NCI-H1105 (cell line): ENCODE measurements at places on chromosomes 3 and 15.

DNA sequence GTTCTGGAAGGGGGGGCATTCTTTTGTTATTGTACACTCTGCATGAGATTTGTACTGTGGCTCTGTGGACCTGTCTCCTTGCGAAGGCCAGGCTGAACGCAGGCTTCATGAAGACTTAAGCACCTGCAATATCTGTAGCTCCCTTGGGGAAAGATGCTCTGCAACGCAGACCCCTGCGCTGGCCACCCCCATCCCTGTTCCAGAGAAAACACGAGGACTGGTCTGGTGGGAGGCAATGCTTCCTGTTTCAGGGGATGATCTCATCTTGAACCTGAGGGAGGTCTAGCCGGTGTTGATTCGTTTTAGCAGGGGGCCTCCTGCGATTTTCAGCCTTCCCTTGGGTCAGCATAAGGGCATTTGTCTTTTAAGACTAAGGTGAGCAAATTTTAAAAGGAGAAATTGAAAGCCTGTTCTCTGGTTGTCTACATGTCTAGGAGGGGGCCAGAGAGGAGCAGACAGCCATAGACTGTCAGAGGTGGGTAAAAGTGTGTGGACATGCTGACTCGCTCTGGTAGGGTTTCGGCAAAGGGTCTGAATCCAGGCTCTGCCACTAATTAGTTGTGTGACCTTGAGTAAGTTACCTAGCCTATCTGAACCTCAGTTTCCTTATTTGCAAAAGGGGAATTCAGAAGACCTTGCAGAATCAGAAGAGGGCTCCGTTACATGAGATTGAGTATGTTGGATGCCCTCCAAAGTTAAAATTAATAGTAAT, 80.9 kb upstream of the RASGRF1 start:
- DNase-seq, result no peak

GRCh38 chr3:151351219-151351618, 21.9 kb upstream of the P2RY13 start:
- no peak for DNase-seq

GRCh38 chr15:67792250-67792942, 32.9 kb upstream of the SKOR1 start:
- no peak for DNase-seq

GRCh38 chr15:50676799-50677483, 9.7 kb downstream of the TRPM7 start:
- DNase-seq, result no peak

DNA sequence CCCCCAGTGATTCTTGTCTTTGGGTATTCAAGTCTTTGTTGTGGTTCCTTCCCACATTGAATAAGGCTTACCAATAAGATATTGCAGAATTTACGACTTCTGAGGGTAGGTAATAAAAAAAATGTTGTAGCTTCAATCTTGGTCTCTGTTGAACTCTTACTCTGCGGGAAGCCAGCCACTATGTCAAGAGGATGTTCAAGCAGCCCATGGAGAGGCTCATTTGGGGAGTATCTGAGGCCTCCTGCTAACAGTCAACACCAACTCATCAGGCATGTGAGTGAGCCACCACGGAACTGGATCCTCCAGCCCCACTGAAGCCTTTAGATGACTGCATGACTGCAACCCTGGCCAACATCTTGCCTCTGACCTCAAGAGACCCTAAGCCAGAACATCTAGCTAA, 3.2 kb upstream of the TBC1D23 start:
- no peak for DNase-seq

GRCh38 chr15:42984493-42985034, 64.0 kb upstream of the TTBK2 start:
- DNase-seq, result no peak

- peak; percentile 17 for DNase-seq
These were observed 44.6 kb downstream of the SLC12A1 start for GRCh38 chr15:48250640-48251076.

DNA sequence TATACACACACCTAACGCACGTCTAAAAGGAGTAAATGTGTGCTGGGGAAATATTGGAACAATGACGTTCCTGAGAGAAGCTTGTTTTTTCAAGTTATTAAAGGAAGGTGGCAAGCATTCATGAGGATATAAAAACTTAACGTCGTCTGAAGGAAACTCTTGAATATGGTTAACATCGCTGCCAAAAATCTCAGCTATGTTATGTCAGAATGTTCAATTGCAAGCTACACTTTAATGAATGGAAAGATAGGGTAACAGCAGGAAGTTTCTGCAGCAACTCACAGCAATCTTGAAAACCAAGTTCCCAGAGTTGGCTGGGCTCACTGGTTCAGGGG, 54.3 kb upstream of the MEF2A start:
- no peak for DNase-seq

DNA sequence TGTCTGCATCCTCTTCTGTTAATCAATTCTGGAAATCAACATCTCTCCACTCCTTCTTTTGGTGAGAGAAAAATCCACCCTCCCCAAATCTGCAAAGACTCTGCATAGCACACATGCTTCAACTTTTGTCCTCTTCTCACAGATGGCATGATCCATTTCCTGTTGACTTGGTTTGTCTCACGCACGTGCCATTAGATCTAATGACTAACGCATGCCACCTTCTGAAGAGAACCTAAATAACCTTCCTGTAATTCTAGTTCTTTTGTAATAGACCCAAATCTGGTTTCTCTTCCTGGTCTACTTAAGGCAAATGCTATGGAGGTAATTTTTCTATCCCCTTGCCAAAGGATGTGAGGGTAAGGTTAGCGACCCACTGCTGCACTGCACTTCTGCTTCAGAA, 51.0 kb upstream of the ATOSA start:
- no peak for DNase-seq

DNA sequence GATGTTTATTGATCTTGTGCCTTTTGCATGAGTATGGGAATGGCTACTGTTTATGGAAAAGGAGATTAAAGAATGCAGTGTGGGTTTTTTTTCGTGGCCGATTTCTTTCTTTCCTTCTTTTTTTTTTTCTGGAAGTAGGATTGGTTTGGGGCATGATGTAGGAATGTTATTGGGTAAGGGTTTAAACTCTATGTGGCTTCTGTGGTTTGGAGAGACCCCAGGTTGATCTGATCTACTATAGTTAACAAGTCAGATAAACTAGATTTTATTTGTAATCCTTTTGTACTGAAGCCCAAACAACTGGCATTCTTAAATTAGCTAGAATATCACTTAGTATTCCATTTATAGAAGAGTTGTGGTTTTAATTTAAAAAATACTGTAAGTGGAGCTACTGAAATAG, 304.8 kb downstream of the LPP start:
- no peak for DNase-seq

DNA sequence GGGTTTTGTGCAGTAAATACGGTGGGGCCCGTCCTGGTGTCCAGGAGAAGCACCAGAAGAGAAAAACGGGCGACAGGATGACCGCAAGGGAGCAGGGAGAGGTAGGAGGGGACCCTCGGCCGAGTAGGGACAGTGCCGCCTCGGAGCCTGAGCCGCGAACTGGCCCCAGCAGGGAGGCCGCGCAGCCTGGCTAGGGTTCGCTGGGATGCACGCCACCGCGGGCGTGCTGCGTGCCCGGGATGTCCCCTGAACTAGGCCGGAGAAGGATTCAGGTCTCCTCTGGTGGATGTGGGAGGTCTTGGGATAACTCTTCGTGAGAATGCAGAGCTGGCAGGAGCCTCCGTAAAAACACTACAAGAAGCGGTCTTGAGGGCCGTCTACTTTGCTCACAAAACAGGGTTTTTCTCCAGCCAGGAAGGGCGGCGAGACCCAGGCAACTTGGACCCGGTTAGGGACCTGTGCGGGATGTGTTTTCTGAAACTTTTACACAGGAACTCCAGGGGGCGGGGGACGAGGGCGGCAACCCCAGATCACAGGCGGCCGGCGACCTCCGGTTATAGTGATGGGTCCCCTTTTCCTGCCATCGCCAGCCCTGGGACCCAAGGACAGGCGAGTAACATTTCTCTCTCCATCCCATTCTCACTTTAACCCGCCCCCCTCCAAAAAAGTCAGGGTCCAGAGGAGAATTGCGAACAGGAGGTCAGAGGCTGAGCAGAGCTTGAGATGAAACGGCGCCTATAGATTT, 35.5 kb downstream of the NR2F2 start:
- no peak for DNase-seq

DNA sequence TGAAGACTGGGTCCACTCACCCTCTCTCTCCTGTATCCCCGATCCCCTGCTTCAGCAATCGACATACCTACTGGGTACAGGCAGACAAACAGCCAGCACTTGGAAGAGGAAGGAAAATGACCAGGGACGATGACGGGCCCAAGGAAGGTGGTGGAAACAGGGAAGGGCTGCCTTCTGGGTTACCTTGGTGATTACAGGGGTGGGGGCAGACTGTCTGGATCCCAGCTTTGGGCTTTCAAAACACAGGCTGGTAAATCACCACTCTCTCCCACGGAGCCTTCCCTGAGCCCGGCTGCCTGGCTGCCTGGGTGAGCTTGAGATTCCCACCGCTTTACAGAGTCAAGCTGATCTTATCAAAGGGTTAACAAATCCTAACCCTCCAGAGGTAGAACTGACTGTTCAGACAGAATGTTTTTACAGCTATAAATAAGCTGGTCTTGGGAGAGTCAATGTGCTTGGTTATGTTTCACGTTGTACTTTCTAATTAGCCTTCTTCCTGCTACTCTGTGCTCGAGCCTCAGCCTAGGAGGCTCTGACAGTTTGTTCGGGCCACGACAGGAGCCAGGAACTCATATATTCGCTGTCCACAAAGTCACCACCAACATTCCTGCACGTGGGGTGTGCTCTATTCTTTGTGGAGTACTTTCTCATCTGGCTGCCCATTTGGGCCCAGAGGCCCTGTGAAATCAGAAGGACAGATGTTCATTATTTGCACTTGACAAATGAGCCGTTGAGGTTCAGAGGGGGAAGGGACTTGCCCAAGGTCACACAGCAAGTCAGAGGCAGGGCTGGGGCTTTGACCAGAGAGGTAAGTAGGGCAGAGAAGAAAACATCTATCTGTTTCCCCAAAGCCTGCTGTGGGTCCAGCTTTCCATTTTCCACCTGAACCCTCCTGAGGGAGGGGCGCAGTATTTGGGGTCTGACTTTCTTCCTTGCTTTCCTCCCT, 63.5 kb downstream of the FEM1B start:
- no peak for DNase-seq

DNA sequence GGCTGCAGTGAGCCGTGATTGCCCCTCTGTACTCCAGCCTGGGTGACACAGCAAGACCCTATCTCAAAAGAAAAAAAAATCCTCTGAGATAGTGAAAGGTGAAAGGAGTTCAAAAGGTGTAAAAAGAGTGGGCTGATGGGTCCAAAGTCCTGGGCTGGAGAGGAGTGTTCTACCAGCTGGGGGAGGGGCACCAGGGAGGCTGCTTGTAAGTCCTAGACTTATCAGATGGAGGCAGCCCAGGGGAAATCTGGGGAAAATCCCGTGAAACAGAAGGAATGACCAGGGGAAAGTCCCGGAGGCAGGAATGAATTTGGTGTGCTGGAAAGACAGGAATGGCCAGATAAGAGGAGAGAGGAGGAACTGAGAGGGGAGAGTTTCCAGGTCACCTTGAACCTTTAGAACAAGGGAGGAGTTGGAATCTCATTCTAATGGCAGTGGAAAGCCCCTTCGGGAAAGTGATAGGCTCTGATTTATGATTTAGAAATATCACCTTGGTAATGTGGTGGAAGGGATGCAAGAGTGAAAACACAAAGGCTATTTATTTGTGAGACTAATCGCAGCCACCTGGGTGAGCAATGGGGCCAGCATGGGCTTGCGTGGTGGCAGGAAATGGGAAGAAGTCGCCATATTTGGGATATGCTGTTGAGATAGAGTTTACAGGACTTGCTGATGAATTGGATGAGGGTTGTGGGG, 23.4 kb upstream of the PPP4R2 start:
- no peak for DNase-seq

GRCh38 chr15:98899272-98900021, 108.1 kb downstream of the PGPEP1L start:
- DNase-seq, result no peak

- no peak for DNase-seq
These were observed 241.7 kb downstream of the CNTN3 start for GRCh38 chr3:74372743-74373142.

DNA sequence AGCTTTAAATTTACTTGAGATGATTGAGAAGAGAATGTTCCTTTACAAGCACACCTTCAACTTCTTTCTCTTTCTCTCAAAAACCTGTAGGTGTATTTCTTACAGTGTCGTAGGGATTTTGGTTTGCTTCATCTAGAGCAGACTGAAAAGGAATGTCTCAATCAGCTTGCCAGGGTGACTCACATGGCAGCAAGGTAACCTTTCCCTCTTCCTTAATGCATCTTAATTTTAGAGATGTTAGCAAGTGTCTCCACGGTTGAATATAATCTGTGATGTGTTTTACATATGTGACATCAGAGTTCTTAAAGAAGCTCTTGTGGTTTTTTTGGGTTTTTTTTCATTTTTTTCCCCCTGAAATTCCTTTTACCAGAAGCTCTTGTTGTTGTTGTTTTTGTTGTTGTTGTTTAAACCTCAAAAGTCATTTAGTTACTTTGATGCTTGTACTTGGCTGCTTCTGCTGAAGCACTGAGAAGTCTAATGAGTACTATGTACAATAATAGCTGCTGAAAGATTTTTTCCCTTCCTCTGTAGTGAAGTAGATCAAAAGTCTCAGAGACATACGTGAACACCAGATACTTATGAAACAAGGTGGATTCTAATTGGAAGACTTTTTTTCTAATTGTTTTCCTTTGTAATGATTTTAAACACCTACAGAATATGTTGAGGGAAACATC, 83.1 kb downstream of the RETNLB start:
- no peak for DNase-seq

DNA sequence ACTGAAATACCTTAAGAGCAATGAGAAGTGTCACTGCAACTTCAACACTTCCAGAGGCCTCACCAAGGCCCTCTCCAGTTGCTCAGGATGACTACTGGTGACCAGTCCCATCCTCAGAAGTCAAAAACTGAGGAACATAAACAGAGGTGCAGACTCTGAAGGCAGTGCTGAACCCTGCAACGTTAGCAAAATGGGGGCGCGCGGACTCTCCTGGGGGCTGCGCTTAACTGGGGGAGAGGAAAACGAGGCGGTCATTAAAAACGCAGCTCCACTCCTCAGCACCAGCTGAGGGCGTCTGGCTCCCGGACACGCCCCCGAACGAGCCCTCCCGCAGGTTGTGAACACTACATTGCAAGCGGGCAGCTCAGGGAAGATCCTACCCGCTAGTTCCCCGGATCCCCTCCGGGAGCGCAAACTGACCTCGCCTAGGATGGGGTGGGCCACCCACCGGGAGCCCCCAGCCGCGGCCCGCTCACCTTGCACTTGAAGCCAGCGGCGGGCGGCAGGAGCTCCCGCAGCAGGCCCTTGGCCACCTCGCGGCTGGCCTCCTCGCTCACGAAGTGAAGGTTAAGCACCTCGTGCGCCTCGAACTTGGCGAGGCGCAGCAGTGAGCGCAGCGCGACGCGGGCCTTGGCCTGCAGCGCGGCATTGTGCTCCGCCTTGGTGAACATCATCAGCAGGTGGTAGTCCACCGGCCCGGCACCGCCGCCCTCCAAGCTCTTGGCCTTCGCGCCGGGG, 711 bp downstream of the XXYLT1 start:
- DNase-seq, result peak; percentile 54

DNA sequence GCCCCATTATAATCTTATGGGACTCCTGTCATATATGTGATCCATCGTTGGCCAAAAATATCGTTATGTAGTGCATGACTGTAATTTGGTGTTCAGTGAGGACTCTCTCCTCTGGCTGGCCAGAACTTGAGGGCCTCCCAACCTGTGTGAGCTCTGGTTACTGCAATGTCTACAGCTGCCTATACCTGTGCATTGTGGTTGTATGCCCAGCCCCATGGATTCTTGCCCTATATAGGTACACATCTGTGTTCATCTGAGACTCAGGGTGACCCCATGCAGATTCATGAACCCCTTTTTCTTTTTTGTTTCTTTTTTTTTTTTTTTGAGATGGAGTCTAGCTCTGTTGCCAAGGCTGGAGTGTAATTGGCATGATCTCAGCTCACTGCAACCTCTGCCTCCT, 32.6 kb upstream of the KLF13 start:
- DNase-seq, result no peak
